Left lung (tissue), 14 donors: ENCODE measurements at places on chromosomes 4 and X. TPM values are rescaled to one million over a fixed set of nuclear protein-coding genes. Genes with fewer than 3 reads are reported as not detected.

Gene EDA2R
- polyA plus RNA-seq, result 0.63 TPM

Gene BST1
- 4.2 TPM for polyA plus RNA-seq

Gene TRIM60
- polyA plus RNA-seq, result not detected

Gene PCDH10
- polyA plus RNA-seq, result 0.56 TPM

Gene ANOS1
- polyA plus RNA-seq, result 46.3 TPM

Gene USP51
- 10.3 TPM for polyA plus RNA-seq

Gene ABLIM2
- polyA plus RNA-seq, result 6.8 TPM

Gene HCFC1
- 28.4 TPM for polyA plus RNA-seq

Gene SLIT2
- polyA plus RNA-seq, result 155 TPM

Gene SYN1
- polyA plus RNA-seq, result 4.7 TPM

Gene TLR1
- polyA plus RNA-seq, result 2.5 TPM

Gene HSFX2
- polyA plus RNA-seq, result 0.45 TPM

Gene PAGE5
- polyA plus RNA-seq, result not detected

Gene CDX4
- not detected for polyA plus RNA-seq

Gene TLR7
- 1.3 TPM for polyA plus RNA-seq

Gene TRPC5OS
- not detected for polyA plus RNA-seq

Gene RHOXF2B
- polyA plus RNA-seq, result 0.14 TPM

Gene WFS1
- 40.9 TPM for polyA plus RNA-seq

Gene S100P
- polyA plus RNA-seq, result 4.2 TPM
